ENCODE measurements at places on chromosomes 4 and X.

- no peak for DNase-seq
These were observed 41.3 kb upstream of the TENM3 start for GRCh38 chr4:182201871-182202270.

- DNase-seq = no peak
These were observed 2.0 kb downstream of the SLC25A6 start for GRCh38 chrX:1389993-1390285.

GRCh38 chrX:9204560-9204959, 170.6 kb upstream of the FAM9B start:
- DNase-seq = no peak

GRCh38 chr4:81905971-81906370, 434.3 kb upstream of the RASGEF1B start:
- DNase-seq = no peak

GRCh38 chrX:19793471-19793870, 93.9 kb downstream of the SH3KBP1 start:
- DNase-seq = no peak
